ENCODE measurements at places on chromosomes 6 and 20. TPM values are rescaled to one million over a fixed set of nuclear protein-coding genes. Genes with fewer than 3 reads are reported as not detected.

Gene PSMA7
- 367 TPM for total RNA-seq

Gene RAMACL
- total RNA-seq = 0.22 TPM

Gene MOCS3
- total RNA-seq = 7.8 TPM

GRCh38 chr6:2035046-2035445 lies 210.4 kb downstream of the GMDS start:
- peaks cover 2% of the 10 kb centered on the region for H3K36me3 ChIP-seq
- no peak for DNase-seq
- peaks cover 5% of the 10 kb centered on the region for H3K27me3 ChIP-seq
- no peak overlapping the region for H3K27ac ChIP-seq

DNA sequence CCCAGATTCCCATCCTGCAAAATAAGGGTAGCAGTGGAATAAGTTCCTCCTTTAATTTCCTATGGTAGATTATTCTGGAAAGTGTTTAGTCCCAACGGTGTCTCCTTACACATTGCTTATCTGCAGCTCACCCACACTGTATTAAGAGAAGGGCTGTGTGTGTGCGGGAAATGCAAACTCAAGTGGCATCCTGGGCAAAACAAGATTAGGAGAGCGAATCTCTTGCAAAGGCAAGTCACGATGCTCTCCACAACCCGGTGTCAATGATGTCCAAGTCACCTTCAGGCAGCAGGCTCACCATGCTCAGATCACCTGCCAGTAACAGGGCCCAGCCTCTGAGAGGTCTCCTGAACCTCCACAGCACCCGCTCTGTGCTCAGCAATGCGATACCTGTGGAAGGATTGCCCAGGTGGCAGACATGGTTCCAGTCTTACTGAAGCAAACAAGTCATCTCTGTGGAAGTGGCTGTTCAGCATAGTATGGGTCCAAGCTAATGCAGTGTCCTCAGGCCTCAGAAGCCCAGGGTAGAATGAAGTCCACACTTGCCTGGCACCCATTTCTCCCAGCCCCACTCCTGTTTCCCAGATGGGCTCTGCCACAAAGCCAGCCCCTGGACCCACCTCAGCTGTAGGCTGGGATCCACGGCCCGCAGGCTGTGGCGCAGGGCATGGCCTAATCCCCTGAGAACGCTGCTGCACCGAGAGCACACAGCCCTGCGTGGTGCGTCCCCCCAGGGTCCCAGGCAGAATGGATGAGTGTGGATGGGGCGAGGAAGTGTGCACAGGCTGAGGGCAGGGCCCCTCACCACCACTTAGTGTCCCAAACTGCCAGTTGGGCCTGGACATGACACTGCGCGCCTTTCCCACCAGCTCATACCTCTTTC lies 101.2 kb downstream of the PXDC1 start:
- H3K27me3 ChIP-seq = no peaks in the 10 kb centered on the region
- no peak overlapping the region for H3K27ac ChIP-seq
- H3K4me3 ChIP-seq = no peak overlapping the region
- H3K4me1 ChIP-seq = no peaks in the 10 kb centered on the region
- no peak for DNase-seq

GRCh38 chr6:73395875-73396274 lies 1.2 kb downstream of the DDX43 start:
- no peak overlapping the region for H3K27ac ChIP-seq
- peaks cover 12% of the 10 kb centered on the region for H3K4me1 ChIP-seq
- peaks cover 7% of the 10 kb centered on the region for H3K27me3 ChIP-seq
- H3K36me3 ChIP-seq = no peaks in the 10 kb centered on the region
- no peak for DNase-seq
- H3K4me3 ChIP-seq = no peak overlapping the region

- H3K27ac ChIP-seq = no peak overlapping the region
- H3K4me3 ChIP-seq = no peak overlapping the region
- DNase-seq = no peak
- H3K4me1 ChIP-seq = no peaks in the 10 kb centered on the region
- H3K36me3 ChIP-seq = no peaks in the 10 kb centered on the region
These were observed 2.7 kb downstream of the BMP2 start for GRCh38 chr20:6769903-6770785.

Measured in activated naive CD8-positive, alpha-beta T cell treated with anti-CD3 and anti-CD28 coated beads for 36 hours (primary cell).